Right lobe of liver (tissue), 6 donors: ENCODE measurements at places on chromosomes 12 and 14. TPM values are rescaled to one million over a fixed set of nuclear protein-coding genes. Genes with fewer than 3 reads are reported as not detected.

NYNRIN gene
- total RNA-seq = 2.9 TPM

KRT2 gene
- not detected for total RNA-seq

ADAMTS20 gene
- total RNA-seq = not detected

PRH1 gene
- 6.9 TPM for total RNA-seq

FOXN4 gene
- not detected for total RNA-seq

KRT3 gene
- not detected for total RNA-seq

DDIT3 gene
- total RNA-seq = 11.3 TPM

GRCh38 chr14:21882226-21882625, 208.6 kb upstream of the OR4E1 start:
- no peak for DNase-seq

DNA sequence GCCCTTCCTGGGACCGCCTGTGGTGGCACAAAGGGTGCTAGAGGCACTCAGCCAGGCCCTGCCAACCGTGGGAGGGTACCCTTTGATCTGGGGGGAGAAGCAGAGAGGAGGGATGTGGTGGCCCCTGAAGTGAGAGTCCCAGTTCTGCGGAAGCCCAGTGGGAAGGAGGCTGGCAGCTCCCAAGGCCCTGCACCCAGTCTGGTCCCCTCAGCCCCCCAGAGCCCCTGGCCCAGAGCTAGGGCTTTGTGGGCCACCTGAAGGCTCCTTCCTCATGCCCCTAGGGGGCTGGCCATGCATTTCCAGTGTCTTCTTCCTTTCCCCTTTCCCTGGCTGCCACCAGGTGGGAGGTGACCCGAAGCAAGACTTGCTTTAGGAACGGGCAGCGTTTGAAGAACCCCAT, 44.3 kb downstream of the PLEKHG3 start:
- DNase-seq = no peak

GRCh38 chr12:44227616-44228015, 391.7 kb downstream of the TMEM117 start:
- no peak for DNase-seq

DNA sequence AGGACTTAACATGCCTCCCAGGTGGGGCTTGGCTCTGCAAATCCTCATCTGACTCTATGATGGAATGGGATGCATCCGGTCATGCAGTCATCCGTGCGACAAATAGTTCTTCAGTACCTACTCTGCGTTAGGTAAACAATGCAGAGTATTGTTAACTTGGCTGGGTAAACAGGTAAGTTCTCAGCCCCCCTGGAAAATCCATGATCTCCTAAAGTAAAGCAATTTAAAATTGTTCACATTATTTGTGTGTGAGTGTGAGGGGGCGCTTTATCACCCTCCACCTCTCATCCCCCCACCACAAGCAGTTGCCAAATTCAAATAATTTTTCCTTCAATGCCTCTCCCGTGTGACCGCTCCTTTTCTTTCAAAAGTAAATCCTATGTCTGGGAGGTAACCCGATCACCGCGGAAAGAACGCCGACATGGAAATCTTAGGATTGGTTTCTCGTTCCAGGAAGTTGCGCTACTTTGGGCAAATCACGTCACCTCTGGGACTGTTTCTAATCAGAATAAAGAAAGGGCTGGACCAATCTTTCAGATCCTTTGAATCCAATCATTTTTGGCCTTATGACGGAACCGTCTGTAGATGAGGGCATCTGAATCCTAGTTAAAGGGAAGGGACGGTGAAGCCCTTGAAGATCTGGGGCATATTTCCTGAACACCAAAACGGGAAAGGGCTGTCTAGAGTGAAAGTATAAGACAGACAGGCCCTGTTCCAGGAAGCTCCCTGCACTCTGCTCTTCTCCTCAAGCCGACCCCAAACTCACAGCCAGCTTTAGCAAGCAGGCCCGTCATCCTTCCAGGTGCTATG, 44.0 kb upstream of the SINHCAF start:
- DNase-seq = no peak

DNA sequence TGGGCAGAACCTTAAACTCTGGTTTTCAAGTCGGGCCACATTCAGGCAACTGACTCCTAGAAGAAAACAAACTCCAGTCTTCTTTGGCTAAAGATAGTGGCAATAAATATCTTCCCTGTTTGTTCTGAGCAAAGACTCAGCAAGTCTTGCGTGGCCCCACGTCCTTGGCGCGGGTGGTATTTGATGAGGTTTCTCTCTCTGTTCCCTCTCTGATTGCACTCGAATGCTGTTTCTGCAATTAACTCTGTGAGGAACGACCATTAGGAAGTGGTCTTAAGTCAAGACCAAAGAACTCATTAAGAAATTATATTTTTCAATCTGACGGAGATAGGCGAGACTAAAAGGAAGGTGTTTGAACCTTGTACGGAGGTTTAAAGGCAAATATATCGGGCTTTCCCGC, 177.6 kb downstream of the TMEM132C start:
- DNase-seq = no peak

DNA sequence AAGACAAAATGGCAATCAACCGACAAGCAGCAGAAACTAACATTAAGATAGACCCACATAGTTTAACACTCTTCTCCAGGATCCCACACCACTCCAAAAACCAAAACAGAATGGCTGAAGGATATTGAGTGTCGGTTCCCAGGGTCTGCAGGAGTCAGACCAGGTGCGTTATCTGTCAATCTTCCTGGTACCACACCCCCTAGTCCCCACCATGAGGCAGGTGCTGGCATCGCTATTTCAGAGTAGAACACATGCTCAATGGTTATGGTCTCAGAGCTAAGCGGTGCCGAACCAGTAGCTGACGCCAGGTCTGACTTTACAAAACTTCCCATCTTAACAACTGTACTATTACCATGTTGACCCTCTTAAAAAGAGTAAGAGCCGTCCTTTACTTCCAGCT, 10.2 kb downstream of the STX2 start:
- DNase-seq = no peak

DNA sequence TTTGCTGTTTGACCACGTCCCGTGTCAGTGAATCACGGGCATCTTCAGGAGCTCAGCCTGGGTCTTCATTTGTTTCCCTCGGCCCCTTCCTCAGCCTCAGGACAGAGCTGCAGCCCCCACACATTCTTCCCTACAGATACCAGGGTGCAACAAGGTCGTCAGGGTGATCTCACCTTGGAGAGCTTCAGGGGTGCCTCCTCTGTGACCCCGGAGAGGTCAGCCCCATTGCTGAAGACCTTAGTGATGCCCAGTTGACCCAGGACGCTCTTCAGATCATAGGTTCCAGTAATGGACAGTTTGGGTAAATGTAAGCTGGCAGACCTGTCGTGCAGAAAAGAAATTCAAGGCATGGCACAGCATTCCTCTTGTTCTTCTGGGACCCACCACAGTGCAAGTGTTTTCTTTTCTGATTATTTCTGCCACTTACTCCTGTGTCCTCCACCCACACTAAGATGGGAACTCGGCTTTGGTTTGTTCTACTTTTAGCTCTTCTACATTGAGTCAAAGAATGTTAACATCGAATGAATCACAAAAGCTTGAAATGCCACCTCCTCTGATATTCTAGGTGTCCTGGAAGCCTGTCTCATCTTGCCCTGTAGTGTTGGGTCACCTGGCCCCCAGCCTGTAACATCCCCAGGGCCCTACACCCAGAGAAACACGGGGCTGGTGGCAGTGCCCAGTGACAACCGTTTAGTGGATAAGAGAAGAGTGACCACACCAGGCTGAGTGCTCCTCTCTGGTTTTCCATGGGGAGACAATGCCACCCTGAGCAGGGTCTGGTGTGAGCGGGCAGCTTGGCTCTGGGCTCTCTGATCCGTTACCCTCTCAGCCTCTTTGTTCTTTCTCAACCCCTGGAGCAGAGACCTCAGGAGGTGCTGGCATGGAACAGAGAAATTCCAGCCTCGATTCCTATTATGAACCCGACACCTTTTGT, 8.8 kb downstream of the SERPINA1 start:
- DNase-seq = no peak

DNA sequence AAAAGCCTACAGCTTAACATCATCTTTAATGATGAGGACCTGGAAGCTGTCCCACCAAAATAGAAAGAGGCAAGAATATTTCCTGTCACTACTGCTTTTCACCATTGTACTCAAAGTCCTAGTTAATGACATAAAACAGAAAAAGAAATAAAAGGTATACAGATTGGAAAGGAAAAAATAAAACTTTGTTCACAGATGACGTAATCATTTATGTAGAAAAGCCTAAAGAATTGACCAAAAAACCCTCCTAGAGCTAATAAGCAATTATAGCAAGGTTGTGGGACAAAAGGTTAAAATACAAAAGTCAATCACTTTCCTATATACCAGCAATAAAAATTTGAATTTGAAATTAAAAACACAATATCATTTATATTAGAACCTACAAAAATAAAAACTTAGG, 97.2 kb upstream of the MDGA2 start:
- no peak for DNase-seq

DNA sequence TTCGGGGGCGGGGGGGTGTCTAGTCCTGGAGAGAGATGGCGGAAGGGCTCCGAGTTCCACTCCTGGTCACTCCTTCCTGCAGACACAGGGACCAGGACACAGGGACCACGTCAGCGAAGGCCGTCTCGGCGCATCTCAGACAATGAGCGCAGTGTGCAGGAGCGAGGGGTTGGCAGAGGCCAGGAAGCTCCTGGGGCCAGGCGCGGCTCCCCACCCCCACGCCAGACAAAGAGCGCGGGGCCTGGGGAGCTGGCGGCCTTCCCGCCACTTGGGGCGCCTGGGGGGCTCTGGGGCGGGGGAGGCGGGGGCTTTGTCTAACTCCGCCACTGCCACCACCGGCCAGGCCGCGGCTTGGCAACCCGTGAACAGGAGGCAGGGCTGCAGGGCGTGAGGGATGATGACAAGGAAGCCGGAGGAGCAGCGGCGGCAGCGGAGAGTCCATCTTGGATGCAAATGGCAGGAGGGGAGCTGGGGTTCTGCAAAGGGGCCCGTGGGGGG, 2.2 kb downstream of the CDK2AP1 start:
- peak; percentile 72 for DNase-seq
